ENCODE measurements at places on chromosomes 11 and 22.

DNA sequence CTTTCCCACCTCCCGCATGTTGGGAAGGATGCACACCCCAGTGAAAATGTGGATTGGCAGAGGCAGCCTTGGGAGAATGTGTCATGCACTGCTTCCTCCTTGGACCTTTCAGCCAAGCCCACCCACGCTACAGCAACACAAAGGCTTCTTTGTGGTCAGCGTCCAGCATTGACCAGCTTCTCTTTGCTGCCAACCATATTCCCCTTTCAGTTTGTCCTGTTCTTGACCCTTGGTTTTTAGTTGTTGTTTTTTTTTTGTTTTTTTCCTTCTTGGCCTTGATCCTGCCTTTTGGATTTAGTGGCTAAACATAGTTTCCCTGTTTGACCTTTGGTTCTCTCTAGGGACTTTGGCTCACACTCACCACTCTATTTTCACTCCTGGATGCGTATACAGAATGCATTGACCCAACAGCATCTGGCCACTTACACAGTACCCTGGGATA is 573.6 kb downstream of the INSC start:
- no peak for DNase-seq

DNA sequence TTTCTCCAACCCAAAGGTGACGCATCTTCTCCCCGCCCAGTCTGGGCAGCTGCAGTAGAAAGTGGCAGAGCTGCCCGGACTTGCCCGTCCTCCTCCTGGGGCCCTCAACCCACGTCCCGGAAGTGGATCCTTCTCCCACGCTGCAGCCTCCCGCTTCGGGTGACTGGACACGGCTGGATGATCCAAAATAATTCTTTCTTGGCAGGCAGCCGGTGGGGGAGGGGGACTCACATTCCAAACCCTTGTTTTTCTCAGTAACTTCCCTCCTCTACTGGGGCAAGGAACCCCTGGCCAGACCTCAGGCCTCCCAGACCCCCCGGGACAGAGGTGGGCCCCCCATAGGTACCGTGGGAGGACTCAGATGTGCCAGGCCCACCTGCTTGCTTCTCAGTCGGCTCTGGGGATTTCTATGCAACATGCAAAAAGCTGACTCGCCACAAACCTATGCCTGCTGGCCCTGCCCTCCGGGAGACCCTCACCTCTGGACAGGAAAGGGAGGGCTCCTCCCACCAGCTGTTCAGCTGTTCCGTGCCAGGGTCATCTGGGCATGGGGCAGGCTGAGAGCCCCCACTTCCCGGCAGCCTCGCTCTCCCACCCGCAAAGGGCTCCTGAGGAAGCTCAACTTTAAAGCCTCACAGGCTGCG is 1.4 kb downstream of the PLXNB2 start:
- no peak for DNase-seq

GRCh38 chr11:83162377-83162776 is 5.4 kb downstream of the PCF11 start:
- no peak for DNase-seq

GRCh38 chr11:123083623-123084029 is 21.7 kb upstream of the HSPA8 start:
- peak; percentile 53 for DNase-seq

GRCh38 chr11:66432597-66432996 is 6.1 kb downstream of the MRPL11 start:
- DNase-seq, result no peak

DNA sequence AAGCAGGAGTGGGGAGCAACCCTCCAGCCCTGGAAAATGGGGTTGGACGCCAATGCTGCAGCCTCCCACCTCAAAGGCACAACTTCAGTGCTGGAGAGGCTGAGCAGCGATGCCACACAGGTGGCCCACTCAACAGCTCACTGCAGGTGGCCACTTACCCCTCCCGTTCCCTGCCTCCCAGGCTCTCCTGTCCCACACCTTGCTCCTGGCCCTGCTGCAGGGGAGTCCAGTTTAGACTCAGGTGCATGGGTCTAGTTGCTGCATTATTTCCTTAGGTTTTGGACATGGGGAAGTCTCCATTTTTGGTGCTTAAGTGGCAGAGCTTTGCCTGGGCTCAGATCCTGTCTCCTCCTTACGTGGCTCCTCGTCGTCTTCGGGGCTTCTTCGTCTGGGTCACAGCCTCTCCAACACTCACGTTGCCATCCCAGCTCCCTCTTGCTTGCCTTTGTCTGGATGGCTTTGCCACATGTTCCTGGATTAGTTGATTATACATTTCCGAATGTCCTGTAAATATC is 898.3 kb downstream of the BRD1 start:
- DNase-seq, result no peak

DNA sequence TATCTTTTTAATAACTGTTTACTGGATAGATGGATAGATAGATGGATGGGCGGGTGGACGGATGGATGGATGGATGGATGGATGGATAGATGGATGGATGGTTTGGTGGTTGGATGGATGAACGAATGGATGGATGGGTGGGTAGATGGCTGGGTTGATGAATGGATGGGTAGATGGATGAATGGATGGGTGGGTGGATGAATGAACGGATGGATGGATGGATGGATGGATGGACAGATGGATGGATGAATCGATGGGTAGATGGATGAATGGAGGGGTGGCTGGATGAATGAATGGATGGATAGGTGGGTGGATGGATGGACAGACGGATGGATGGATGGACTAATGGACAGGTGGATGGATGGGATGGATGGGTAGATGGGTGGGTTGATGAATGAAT is 13.8 kb upstream of the SLC22A12 start:
- DNase-seq, result no peak

- no peak for DNase-seq
Measured at GRCh38 chr11:1890856-1891830, 552 bp downstream of the PRR33 start.

GRCh38 chr11:75893251-75893650 is 78.2 kb downstream of the UVRAG start:
- no peak for DNase-seq

DNA sequence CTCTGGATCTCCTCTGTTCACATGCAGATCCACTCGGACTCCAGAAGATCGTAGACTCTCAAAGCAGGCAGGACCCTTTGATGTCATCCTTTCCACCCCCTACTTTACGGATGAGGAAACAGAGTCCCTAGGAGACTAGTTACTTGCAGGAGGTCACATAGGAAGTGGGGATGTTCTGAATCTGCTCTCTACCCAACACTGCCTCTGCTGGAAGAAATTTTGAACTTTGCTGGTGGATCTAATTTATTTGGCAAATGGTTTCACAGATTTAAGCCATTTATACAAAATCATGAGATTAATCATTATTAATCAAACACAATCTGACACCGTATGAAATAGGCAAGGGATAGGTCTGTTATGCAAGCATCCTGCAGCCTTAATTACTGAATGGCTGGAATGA is 55.0 kb upstream of the USP47 start:
- no peak for DNase-seq

GRCh38 chr11:126592496-126593410 is 237.3 kb downstream of the ST3GAL4 start:
- DNase-seq, result no peak

DNA sequence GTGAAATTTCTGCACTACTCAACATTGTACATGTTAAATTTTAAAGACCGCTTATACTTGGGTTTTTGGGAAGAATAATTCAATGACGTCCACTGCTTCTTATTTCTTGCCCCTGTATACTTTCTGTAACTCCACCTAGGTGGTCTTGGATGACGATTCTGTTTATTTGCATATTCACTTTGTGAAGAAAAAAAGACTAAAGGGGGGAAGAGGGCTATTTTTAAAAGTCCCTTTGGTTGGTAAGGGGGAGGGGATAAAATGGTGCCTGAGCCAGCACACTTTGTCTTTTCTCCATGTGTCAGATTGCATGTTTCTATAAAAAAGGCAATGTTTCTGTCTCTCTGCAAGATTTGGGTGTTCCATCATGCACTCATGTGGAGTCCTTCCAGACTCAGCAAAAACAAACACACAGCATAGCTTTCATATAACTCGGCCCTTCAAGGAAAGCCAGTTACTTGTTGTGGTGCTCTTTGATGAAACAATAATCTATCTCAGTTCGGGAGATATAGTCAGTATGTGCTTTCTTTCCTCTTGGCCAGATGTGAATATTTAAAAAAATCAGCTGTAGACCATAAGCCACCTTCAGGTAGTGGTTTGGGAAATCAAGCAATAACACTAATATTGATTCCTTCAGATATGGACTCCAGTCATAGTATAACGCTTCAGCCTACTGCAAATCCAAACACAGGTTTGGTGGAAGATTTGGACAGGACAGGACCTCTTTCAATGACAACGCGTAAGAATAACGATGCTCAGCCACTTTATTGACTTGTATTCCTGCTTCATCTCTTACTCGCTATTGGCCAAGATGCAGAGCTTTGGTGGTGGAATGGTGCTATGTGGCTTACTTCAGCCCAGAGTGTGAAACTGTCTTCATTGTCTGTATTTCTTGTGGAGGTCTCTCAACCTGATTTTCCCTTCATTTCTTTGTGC is 68.8 kb downstream of the CD44 start:
- no peak for DNase-seq

DNA sequence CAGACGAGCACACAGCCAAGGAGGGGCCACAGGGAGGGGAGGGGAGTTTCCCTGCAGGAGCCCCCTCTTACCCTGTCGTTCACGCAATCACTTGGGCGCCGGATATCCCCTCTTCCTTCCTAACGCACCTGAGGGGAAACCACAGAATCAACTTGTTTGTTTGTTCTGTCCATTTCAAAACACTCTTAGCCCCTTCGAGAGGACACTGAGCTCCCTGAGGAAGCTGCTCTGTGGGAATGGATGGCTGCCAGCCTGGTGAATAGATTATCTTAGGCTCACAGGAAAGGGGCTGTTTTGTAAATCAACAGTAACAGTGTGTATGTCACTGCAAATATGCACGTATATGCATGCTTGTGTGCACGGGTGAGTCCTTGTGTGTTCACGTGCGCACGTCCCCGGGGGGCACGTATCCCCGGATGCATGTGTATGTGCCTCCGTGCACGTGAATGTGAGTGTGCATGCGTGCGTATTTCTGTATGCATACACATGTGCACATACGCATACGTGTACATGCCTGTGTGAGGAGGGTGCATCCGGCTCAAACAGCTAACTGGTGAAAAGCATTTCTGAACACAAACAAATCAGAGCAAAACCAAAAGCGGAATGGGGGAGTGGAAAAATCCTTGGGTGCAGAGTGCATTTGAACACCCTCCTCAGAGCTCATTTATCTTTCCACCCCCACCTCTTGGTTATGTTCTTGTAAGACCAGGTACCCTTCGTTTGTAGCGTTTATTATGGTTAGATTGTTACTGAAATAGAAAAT is 7.2 kb downstream of the ARSA start:
- DNase-seq, result no peak

DNA sequence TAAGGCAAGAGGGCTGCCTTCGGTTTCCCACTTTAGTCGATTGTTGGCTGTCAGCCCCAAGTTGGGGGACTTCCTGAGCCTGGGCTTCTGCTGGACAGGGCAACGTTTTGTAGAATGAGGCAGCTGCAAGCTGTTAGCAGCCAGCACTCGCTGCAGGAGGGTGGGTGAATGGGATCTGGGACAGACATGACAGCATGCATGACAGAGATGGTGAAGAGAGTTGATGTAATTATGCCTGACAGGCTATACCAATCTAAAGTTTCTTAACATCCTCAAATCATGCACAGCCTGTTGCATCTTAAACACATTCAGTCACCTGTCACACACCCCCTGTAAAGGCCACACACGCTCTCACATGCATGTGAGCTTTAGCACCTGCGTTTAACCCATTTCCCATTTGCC is 49.2 kb downstream of the CWC15 start:
- DNase-seq, result no peak

- no peak for DNase-seq
Measured at GRCh38 chr11:73399159-73399590, 23.0 kb downstream of the RELT start.

GRCh38 chr11:12200991-12201985 is 90.9 kb downstream of the MICAL2 start:
- DNase-seq, result no peak

GRCh38 chr11:127118811-127119210 is 118.2 kb upstream of the KIRREL3 start:
- no peak for DNase-seq

- no peak for DNase-seq
Measured at GRCh38 chr22:24938741-24939341, 7.7 kb downstream of the LHFPL7 start.

DNA sequence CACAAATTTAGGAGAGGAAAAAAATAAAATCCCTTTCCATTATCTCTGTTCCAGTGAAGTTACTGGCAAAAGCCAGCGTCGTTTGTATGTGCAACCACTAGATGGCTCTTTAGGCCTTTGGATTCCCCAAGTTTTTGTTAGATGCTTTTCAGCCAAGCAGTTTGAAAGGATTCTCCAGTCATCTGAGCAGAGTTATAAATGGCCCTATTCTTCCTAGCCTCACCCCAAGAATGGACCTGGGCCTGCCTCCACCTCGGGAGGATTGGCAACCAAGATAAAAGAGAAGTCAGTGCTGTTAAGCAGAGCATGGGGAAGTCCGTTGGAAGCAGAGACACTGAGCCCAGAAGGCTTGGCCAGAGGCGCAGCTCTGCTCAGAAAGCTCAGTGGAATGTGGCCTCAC is 15.4 kb downstream of the FAM181B start:
- no peak for DNase-seq

GRCh38 chr11:7485186-7486097 is at the start of gene OLFML1:
OLFML1 (plus strand) TSS chr11:7485506; CDS start chr11:7485876, 370 bp downstream.
- no peak for DNase-seq

GRCh38 chr11:68775951-68776388 is 24.6 kb upstream of the TESMIN start:
- DNase-seq, result no peak

- no peak for DNase-seq
Measured at GRCh38 chr22:39471381-39472141, 14.7 kb downstream of the MGAT3 start.

DNA sequence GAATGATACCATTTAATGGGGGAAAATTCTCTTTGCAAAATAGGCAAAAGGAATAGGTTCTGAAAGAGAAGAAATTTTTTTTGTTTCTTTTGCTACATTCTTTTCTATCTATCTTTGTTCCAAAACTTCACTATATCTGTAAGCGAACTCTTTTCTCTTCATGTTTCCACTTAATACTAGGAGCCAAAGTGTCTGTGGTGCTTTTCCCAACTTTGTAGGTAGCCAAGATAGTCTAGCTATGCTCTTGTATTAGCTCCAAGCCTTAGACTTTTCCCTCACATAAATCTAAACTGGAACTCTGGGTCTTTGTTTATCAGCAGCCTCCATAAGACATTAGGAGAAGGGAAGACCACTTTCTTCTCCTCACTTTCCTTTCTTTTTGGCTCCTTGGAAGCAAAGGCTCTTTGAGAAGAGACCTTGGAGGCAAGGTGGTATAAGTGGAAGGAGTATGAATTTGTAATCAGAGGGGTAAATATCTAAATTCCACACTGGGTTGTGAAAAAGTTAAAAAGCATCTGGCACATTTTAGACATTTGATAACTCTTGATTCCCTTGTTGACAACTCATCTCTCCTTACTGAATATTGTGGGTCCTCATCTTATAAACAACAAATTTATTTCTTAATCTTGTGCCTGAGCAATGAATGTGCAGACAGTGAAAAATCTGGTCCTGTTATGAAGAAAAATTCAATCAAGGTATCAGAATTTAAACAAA is 130.0 kb downstream of the EHF start:
- no peak for DNase-seq
